Thyroid gland (tissue), 4 donors: ENCODE measurements at places on chromosomes 4 and X. TPM values are rescaled to one million over a fixed set of nuclear protein-coding genes. Genes with fewer than 3 reads are reported as not detected.

The F11 gene
- not detected for total RNA-seq

The GLRA3 gene
- not detected for total RNA-seq

The TRO gene
- total RNA-seq: 19.3 TPM

The KIAA1210 gene
- 0.08 TPM for total RNA-seq

The NAT8L gene
- total RNA-seq: 1.3 TPM

The LINC00632 gene
- 22.6 TPM for total RNA-seq

The UGT2B7 gene
- not detected for total RNA-seq

The HSD17B10 gene
- total RNA-seq: 118 TPM

The POF1B gene
- total RNA-seq: 2.2 TPM

The CENPI gene
- 0.78 TPM for total RNA-seq

The APBB2 gene
- 253 TPM for total RNA-seq

The USO1 gene
- total RNA-seq: 97.2 TPM

The LDB2 gene
- total RNA-seq: 50.4 TPM

The GLRB gene
- 5.1 TPM for total RNA-seq

The KLHL34 gene
- total RNA-seq: not detected
